ENCODE measurements at places on chromosomes 1 and 21.

DNA sequence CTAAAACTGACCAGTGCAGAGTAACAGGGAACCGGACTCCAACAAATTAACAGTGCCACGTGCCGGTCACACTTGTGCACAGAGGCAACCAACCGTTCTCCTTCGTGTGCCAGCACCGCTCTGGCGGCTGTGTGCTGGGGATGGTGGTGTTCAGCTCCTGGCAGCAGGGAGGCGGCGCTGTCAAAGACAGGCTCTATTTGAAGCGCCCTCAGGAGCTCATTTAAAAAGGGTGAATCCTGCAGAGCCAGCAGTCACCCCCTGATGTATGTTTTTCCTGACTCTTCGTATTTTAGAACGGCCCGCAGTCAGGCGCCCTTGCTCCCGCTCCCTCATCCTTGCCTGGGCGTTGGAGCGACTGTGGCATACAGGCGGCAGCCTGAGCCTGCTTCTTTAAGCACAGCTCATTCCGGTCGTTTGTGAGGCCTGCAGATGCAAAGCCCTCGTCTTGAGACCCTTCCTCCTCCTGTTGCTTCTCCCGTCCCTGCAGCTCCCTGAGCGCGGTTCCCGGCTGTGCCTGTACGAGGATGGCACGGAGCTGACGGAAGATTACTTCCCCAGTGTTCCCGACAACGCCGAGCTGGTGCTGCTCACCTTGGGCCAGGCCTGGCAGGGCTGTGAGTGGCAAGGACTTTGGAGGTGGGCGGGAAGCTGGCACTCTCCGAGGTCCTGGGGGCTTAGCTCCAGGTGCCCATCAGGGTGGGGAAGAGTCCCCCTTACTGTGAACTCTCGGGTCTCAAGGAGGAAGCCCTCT is 1.1 kb downstream of the DFFB start:
- no peak for DNase-seq

DNA sequence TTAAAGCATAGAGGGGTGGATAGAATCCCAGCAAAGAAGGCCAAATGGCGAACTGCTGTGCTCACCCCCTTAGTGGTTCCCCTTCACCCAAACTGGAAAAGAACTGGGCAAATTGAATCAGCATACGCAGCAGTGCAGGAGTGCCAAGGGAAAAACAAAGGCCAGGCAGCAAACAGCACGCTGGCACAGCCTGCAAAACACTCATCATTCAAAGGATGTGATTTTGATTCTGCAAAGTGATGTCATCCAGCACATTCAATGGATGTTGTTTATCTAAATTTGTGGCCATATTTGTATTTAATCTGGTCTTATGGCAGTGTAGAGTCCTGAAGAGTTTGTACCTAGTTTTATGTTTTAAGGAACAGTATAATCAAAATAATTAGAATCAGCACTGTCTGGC is 71.8 kb upstream of the ECE1 start:
- DNase-seq, result no peak

- DNase-seq, result no peak
Observed at GRCh38 chr1:165539908-165540307, 3.9 kb upstream of the LRRC52 start.

DNA sequence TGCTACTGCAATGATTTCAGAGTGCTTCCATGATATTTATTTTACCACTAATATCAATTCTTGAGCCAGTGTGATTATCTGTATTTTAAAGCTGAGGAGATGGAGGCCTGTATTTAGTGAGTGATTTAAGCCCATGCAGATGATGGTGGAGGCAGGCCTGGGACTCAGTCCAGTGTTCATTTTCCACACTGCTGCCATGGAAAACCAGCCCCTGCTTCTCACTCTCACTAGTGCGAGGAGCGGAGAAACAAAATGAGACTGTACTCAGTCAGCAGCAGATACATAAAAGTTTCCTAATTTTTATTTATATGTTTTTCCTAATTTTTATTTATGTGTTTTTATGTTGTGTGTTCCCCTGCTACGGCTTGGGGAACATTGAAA is 32.8 kb downstream of the LRRC8B start:
- DNase-seq, result no peak

DNA sequence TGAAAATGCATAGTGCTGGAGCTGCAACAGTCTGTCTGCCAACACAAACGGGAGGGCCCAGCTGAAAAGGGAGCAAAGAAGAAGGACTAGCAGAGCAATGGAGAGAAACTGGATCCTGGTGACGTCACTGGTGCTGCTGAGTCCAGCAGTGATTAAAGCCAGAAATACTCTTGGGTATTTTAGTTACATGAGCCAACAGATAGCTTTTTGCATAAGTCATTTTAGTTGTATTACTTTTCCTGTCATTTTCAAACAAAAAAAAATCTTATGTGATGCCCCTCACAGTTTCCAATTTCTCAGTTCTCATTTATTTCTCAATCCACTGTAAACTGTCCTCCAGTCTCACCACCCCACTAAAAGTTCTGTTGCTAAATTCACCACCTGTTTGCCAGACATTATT is 38.7 kb upstream of the NEK7 start:
- DNase-seq, result peak; percentile 77

DNA sequence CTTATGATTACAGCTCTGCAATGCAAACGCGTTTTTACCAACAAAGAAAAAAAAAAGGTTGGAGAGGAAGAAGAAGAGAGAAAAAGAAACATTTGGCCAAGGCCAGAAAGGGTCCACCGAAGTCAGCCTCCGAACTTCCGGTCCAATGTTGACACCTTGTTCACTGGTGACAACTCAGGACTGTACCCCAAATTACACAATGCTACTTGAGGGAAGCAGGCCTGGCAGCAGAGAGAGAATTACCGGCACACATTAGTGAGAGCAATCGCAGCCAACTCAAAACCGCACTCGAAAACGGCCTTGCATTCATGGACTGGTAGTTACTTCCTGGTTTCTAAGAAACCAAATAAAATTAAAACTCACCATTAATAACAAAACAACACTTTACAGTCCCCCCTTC is 652.5 kb downstream of the KIF26B start:
- DNase-seq, result no peak

GRCh38 chr1:29683472-29683871 is 447.1 kb downstream of the PTPRU start:
- DNase-seq, result no peak

GRCh38 chr1:87155170-87155569 is 173.5 kb upstream of the LMO4 start:
- no peak for DNase-seq

GRCh38 chr21:28771790-28772501 is 220.7 kb downstream of the LTN1 start:
- no peak for DNase-seq
